NCI-H1436 (cell line): ENCODE measurements at places on chromosomes 6 and 20.
A peak's percentile ranks its signal among the peaks of the same experiment; 100 is the strongest.

GRCh38 chr6:26457264-26457805 lies 420 bp upstream of the BTN2A1 start:
- DNase-seq = peak; percentile 41

- no peak for DNase-seq
Measured at GRCh38 chr20:8443464-8444072, 311.5 kb downstream of the PLCB1 start.

GRCh38 chr20:59207235-59207634 lies 43.6 kb downstream of the ZNF831 start:
- no peak for DNase-seq

GRCh38 chr20:61967300-61967699 lies 98.4 kb downstream of the TAF4 start:
- DNase-seq = no peak

DNA sequence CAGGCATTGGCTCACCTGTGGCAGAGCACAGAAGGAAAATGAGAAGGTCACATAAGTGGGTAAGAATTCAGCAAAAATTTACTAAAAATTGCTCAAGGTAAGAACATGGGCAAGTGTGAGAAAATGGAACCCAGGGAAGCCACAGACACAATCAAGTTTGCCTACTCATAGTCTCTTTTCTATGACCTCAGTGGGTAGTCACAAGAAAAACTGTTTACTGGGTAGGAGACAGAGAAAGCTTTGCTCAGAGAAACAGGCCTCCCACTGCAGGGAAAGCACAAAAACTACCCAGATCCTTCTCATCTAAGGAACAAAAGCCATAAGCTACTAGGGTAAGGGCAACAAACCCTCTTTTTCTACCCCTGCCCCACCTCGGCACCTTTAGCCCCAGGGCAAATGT lies 35.2 kb downstream of the FAM184A start:
- DNase-seq = no peak

- DNase-seq = no peak
Measured at GRCh38 chr20:42179768-42180167, 561.6 kb upstream of the CHD6 start.

DNA sequence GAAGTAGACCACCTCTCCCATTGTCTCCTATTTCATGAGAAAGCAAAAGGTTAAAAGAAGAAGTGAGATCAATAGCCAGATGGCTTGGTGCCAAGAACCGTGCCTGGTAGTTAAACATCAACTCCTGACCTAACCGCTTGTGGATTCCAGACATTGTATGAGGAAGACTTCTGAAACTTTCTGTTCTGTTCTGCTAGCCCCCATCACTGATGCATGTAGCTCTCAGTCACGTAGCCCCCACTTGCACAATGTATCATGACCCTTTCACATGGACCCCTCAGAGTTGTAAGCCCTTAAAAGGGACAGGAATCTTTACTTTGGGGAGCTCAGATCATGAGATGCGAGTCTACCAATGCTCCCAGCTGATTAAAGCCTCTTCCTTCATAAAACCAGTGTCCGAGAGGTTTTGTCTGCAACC lies 301.2 kb downstream of the RNGTT start:
- no peak for DNase-seq

- DNase-seq = no peak
Measured at GRCh38 chr6:165231581-165232561, 77.5 kb downstream of the C6orf118 start.

DNA sequence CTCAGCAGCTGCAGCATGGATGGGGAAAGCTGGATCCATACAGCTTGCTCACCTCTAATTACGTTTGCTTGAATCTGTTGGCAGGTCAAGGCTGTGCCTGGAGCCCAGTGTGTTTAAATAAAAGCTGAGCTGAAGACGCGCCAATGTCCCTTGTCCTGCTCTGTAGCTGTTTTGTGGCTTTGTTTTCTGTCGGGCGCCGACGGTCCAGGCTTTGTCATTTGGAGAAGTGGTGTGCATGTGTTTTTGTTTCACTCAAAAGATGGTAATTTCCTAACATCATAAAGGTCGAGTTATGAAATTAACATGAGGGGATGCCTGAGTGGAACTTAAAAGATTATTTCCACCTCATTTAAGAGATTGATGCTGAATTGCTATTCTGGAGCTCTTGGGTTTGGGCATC lies 107.6 kb downstream of the SLC24A3 start:
- DNase-seq = no peak

GRCh38 chr6:29708432-29709179 lies 14.6 kb upstream of the HLA-F start:
- no peak for DNase-seq

GRCh38 chr20:5973971-5974370 lies 23.5 kb downstream of the MCM8 start:
- DNase-seq = no peak

DNA sequence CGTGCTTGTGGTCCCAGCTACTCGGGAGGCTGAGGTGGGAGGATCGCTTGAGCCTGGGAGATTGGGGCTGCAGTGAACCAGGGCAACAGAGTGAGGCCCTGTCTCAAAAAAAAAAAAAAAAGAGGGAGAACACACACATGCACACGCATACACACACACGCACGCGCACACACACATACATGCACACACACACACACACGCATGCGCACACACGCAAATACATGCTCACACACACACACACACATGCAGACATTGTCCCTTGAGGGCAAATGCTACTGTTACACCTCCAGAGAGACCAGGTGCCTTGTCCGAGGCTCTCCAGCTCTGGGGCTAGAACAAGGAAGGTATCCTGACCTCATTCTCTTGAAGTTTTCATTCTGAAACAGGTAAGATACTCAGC lies 64.5 kb downstream of the RAB44 start:
- no peak for DNase-seq

GRCh38 chr20:32518593-32519380 lies 66.3 kb downstream of the NOL4L start:
- no peak for DNase-seq

DNA sequence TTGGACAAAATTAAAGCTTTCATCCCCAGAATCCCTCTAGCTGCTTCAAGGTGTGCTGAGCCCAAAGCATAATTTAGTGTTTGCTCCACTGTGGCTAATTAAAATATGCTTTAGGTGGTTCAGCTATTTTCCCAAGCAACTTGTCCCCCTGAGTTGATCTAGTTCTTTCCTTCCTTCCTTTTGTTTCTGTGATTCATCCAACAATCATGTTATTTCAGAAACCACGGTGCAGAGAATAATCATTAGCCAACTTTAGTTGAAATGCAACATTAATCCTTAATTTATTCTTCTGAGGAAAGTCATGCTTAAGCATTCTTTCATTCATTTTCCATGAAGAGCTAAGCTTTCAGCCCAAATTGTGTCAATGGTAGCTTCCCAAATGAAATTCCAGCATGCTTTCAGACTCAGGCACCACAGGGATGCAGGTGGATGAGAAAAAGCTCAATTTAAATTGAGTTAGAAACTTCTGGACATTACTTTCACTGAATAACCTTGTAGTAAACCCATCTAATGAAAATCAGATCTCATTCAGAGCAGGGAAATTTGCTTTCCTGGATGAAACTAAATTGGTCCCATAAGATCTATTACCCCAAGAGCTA lies 209.0 kb upstream of the NT5E start:
- DNase-seq = no peak

DNA sequence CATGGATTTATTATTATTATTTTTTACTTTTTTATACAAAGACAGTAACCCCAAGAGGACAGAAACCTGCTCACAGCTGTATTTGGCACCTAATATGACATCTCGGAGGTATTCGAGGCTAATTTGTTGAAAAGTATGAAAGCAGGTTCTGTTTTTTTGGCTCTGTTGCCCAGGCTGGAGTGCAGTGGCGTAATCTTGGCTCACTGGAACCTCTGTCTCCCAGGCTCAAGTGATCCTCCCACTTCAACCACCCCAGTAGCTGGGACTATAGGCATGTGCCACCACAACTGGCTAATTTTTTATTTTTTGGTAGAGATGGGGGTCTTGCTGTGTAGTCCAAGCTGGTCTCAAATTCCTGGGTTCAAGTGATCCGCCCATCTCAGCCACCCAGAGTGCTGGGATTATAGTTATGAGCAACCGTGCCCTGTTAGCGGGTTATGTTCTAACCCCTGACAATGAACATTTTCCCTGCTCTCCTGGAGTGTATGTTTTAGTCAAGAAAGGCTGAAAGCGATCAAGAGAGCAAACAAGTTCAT lies 53.7 kb upstream of the ZNF217 start:
- DNase-seq = no peak

GRCh38 chr6:5471637-5472398 lies 210.5 kb downstream of the FARS2 start:
- peak; percentile 10 for DNase-seq
